Memory B cell (primary cell): ENCODE measurements at places on chromosomes 2 and 18.

- peaks cover 6% of the 10 kb centered on the region for H3K27me3 ChIP-seq
- DNase-seq, result peak; percentile 19
- peak within 1 kb of the TSS; percentile 69 for H3K4me3 ChIP-seq
- no peak within 1 kb of the TSS for H3K27ac ChIP-seq
These were observed at the start of gene MYO1B for GRCh38 chr2:191245046-191245868. Gene MYO1B, plus strand, starts transcription at chr2:191245404. Its CDS starts 31,492 bp downstream, at chr2:191276896.

GRCh38 chr18:62324917-62325805, at the start of gene TNFRSF11A:
Gene TNFRSF11A, plus strand, starts transcription at chr18:62325310. Its CDS starts 43 bp downstream, at chr18:62325353.
- H3K27me3 ChIP-seq, result peaks cover 37% of the 10 kb centered on the region
- H3K27ac ChIP-seq, result no peak within 1 kb of the TSS
- peaks cover 19% of the 10 kb centered on the region for H3K4me1 ChIP-seq
- H3K36me3 ChIP-seq, result peaks cover 4% of the 10 kb centered on the region
- peak within 1 kb of the TSS; percentile 79 for H3K4me3 ChIP-seq

GRCh38 chr2:152490686-152491455, 155.9 kb downstream of the FMNL2 start:
- H3K27me3 ChIP-seq, result peaks cover 3% of the 10 kb centered on the region
- H3K27ac ChIP-seq, result no peak overlapping the region
- H3K36me3 ChIP-seq, result no peaks in the 10 kb centered on the region
- H3K4me1 ChIP-seq, result peaks cover 12% of the 10 kb centered on the region
- H3K4me3 ChIP-seq, result no peak overlapping the region

DNA sequence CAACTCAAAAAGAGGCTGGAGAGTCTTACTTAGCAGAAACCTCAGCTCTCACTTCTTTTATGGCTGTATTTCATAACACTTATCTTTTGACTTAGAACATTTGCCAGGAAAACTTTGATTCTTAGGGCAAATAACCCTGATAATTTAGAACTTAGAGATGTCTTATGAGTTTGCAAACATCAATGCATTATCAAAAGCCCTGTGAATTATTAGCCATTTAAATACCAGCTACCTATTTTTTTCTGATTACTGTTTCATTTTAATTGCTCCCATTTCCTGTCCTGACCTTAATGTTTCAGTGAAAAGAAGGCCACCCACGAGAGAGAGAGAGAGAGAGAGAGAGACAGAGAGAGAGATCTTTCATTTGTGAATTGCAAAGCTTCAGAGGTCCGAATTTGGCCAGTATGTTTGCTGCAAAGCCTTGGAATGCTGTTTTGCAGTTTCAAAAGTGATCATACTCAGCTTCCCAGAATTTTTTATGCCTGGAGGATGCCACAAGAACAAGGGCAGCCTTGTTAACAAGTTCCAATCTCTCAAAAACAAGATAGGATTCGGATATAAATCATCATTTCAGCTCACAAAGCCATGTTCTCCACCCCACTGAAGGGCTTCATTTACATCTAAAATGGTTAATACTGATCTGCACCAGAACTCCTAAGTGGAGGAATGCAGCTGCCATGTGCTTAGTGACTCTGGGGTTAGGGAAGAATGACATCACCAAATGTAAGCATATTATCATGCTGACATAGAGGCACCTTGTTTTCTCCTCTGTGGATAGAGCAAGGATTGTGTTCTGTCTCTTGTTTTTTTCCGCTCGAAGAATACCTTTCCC, 478.2 kb downstream of the ARHGAP15 start:
- peaks cover 4% of the 10 kb centered on the region for H3K4me1 ChIP-seq
- H3K27ac ChIP-seq, result no peak overlapping the region
- no peak for DNase-seq

DNA sequence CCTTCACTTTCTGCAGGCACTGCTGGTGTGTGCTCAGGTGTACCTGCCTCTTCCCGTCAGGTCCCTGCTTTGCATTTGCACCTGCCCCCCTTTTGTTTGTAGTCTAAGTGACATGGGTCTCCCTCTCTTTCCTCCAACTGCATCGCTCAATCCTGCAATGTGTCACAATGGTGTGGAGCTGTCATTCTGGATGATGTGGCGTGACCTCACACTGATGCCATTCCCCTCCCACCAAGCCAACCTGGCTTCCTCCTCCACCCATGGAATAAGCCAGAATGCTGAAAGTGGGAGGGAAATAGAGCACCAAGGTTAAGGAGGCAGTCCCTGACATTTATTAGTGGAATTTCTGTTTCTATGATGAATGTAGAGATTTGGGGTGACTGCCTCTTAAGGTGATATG, 156.7 kb downstream of the ZBTB7C start:
- no peaks in the 10 kb centered on the region for H3K4me1 ChIP-seq
- DNase-seq, result no peak
- H3K4me3 ChIP-seq, result no peak overlapping the region
- H3K27ac ChIP-seq, result no peak overlapping the region
- peaks cover 8% of the 10 kb centered on the region for H3K27me3 ChIP-seq

- DNase-seq, result no peak
- peak overlapping the region; percentile 9 for H3K4me3 ChIP-seq
- H3K36me3 ChIP-seq, result peaks cover 6% of the 10 kb centered on the region
- peak overlapping the region; percentile 100 for H3K27ac ChIP-seq
These were observed 67.2 kb downstream of the MBP start for GRCh38 chr18:77065221-77065981.

DNA sequence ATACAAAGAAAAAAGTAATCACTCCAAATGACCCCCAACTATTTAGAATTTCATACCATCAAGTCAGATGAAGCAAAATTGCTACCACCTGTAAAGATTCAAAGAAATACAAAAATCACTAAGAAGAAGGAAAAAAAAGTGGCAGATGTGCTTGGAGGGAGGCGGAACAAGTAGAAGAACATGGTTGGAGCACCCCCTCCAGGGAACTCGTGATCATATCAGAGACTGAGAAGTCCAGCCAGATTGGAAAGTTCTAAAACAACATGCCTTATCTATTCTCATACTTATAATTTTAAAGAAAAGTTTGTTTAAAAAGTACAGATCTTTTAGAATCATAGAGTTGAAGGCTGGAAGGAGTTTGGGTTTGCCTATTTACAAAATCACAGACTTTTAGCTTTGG, 113.4 kb upstream of the CYP26B1 start:
- no peak for DNase-seq
- no peak overlapping the region for H3K27ac ChIP-seq
- no peaks in the 10 kb centered on the region for H3K27me3 ChIP-seq
- H3K36me3 ChIP-seq, result peaks cover 3% of the 10 kb centered on the region

GRCh38 chr2:57575700-57576268, 470.8 kb upstream of the VRK2 start:
- H3K36me3 ChIP-seq, result peaks cover 7% of the 10 kb centered on the region
- peaks cover 4% of the 10 kb centered on the region for H3K4me1 ChIP-seq

DNA sequence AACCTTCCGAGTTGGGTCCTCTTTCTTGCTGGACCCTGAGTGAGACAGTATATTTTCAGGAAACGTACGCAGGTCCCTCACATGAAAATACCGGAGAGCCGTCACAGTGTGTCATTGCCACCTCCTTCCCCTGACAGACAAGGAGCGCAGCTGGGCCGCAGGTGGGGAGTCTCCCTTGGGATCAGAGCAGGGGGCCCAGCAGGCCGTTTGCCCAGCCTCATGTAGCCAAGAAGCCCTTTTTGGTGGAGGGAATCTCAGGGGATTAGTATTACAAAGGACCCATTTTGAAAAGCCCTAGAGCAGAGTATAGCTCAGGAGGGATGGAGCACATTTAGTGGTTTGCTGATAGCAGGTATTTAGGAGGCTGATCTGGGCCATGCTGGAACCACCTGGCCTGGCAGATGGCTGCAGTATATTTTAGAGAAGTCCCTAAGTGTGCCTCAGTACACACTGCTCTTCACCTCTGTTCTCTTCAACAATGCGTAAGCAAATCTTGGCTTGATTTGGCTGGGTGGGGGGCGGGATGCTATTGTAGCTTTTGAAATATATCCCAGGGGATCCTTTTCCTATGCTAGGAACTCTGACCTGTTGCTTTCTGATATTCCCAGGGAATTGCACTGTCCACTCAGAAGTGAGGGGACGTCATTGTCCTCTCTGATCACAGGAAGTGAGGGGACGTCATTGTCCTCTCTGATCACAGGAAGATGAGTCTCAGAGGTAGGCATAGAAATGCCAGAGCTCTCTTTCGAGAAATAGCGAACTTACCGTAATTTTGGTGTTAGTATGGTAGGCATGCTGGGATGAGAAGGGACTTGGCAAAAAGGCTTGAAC, 171.9 kb downstream of the HRH4 start:
- no peak overlapping the region for H3K4me3 ChIP-seq
- no peaks in the 10 kb centered on the region for H3K4me1 ChIP-seq
- no peak for DNase-seq
- H3K27ac ChIP-seq, result no peak overlapping the region
- H3K36me3 ChIP-seq, result no peaks in the 10 kb centered on the region

GRCh38 chr2:109239720-109240119, 110.7 kb downstream of the SH3RF3 start:
- no peak overlapping the region for H3K4me3 ChIP-seq
- peaks cover 4% of the 10 kb centered on the region for H3K4me1 ChIP-seq
- peaks cover 1% of the 10 kb centered on the region for H3K27me3 ChIP-seq
- H3K36me3 ChIP-seq, result no peaks in the 10 kb centered on the region
- no peak overlapping the region for H3K27ac ChIP-seq

GRCh38 chr2:151417650-151418049, 7.9 kb downstream of the RIF1 start:
- H3K4me1 ChIP-seq, result peaks cover 6% of the 10 kb centered on the region
- H3K36me3 ChIP-seq, result peaks cover 12% of the 10 kb centered on the region
- no peak overlapping the region for H3K4me3 ChIP-seq
- no peaks in the 10 kb centered on the region for H3K27me3 ChIP-seq
- DNase-seq, result no peak

GRCh38 chr2:55364189-55365055, 55.2 kb downstream of the CCDC88A start:
- H3K27ac ChIP-seq, result no peak overlapping the region
- H3K4me1 ChIP-seq, result peaks cover 6% of the 10 kb centered on the region
- peaks cover 2% of the 10 kb centered on the region for H3K36me3 ChIP-seq
- DNase-seq, result no peak
- H3K4me3 ChIP-seq, result no peak overlapping the region

GRCh38 chr2:211766689-211767088, 771.9 kb downstream of the ERBB4 start:
- no peak overlapping the region for H3K4me3 ChIP-seq
- H3K36me3 ChIP-seq, result no peaks in the 10 kb centered on the region
- no peak for DNase-seq
- no peak overlapping the region for H3K27ac ChIP-seq

GRCh38 chr2:160141912-160142311, 58.2 kb downstream of the ITGB6 start:
- peaks cover 11% of the 10 kb centered on the region for H3K27me3 ChIP-seq
- no peaks in the 10 kb centered on the region for H3K4me1 ChIP-seq
- no peak overlapping the region for H3K27ac ChIP-seq
- no peak overlapping the region for H3K4me3 ChIP-seq
- no peak for DNase-seq

DNA sequence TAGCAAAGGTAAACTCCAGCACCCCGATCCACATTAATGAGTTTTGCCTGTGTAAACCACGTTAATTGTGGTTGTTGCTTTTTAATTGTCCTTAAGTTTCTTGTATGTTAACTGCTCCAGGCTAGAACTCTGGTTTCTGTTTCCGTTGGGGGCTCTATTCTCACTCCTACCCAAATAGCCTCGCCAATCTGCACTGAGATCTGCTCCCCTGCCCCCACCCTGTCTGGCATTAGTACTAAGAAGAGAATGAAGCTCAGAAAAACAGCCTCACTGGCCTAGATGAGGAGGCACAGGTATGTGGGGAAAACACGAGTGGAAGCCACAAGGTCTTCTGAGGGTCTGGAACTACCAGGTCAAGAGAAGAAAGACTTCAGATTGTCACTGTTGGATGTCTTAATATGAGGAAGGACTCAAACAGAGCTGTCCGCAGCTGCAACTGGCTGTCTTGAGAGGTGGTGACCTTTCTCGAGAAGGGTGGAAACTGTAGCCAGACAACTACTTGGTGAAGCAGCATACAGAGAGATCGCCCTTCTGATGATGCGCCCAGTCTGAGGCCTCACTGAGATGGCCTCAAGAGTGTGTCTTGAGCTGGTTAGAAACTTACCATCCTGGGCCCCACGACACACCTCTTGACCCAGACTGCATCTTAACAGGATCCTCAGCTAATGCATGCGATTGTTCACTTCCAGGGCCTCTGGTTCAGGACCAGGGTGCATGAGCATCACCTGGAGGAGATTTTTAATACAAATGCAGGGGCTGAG, 73.1 kb downstream of the TGOLN2 start:
- H3K4me3 ChIP-seq, result no peak overlapping the region
- no peaks in the 10 kb centered on the region for H3K36me3 ChIP-seq
- DNase-seq, result no peak
- peaks cover 4% of the 10 kb centered on the region for H3K27me3 ChIP-seq
- H3K4me1 ChIP-seq, result no peaks in the 10 kb centered on the region

DNA sequence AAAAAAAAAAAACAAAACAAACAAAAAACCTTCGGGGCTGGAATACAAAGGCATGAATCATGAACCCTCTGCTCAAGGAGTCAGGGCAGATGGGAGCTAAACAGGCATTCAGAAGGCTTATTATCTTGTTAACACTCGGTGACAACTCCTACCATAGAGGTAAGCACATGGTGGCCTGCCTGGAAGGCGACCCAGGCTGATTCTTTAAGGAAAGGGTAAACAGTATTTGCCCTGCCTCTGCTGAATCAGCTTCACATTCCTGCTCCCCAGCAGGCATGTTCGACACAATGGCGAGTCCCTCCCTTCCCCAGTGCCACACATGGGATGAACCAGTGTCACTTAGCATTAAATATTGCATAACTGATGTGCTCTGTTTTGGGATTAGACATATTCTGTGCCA, 191.9 kb downstream of the ARL4C start:
- DNase-seq, result no peak
- H3K27me3 ChIP-seq, result peaks cover 29% of the 10 kb centered on the region
- H3K4me3 ChIP-seq, result no peak overlapping the region
- peaks cover 24% of the 10 kb centered on the region for H3K4me1 ChIP-seq
- H3K36me3 ChIP-seq, result no peaks in the 10 kb centered on the region
- H3K27ac ChIP-seq, result no peak overlapping the region

GRCh38 chr2:209076151-209076550, 347.7 kb upstream of the MAP2 start:
- no peaks in the 10 kb centered on the region for H3K4me1 ChIP-seq
- no peak for DNase-seq
- no peak overlapping the region for H3K27ac ChIP-seq
- no peak overlapping the region for H3K4me3 ChIP-seq

GRCh38 chr2:138956116-138956515, 175.9 kb upstream of the NXPH2 start:
- no peaks in the 10 kb centered on the region for H3K4me1 ChIP-seq
- no peak overlapping the region for H3K4me3 ChIP-seq
- no peaks in the 10 kb centered on the region for H3K36me3 ChIP-seq
- no peak for DNase-seq
- no peaks in the 10 kb centered on the region for H3K27me3 ChIP-seq

- H3K4me3 ChIP-seq, result no peak overlapping the region
- no peak overlapping the region for H3K27ac ChIP-seq
- no peak for DNase-seq
- peaks cover 11% of the 10 kb centered on the region for H3K4me1 ChIP-seq
- H3K27me3 ChIP-seq, result no peaks in the 10 kb centered on the region
These were observed 90.4 kb downstream of the SPTBN1 start for GRCh38 chr2:54546518-54546917.

DNA sequence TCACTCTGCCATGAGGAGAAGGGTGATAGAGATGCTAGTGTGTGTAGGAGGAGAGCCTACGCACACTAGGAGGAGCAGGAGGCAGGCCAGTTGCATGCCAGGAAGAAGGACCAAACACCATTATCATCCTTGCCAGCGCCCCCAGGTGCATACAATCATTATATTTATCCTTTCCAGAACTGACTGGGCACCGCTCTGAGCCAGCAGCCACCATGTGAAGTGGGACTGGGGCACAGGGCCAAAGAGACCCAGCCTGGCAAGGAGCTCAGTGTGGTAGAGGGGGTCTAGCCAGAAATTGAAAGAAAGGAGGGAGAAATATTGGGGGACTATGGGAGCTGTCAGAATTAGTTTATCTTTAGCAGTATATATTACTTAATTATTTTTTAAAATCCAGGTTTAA, 8.3 kb upstream of the GPR148 start:
- no peak overlapping the region for H3K27ac ChIP-seq
- H3K27me3 ChIP-seq, result peaks cover 6% of the 10 kb centered on the region
- no peak for DNase-seq
- no peak overlapping the region for H3K4me3 ChIP-seq
- no peaks in the 10 kb centered on the region for H3K36me3 ChIP-seq
